ENCODE measurements at places on chromosomes 11 and 22. TPM values are rescaled to one million over a fixed set of nuclear protein-coding genes. Genes with fewer than 3 reads are reported as not detected.

Gene APOL5
- total RNA-seq, result not detected

Gene PIH1D2
- 1.2 TPM for total RNA-seq

Gene ENTHD1
- not detected for total RNA-seq

Gene PLA2G3
- 1.1 TPM for total RNA-seq

Gene HBD
- total RNA-seq, result not detected
